ENCODE measurements at places on chromosomes 13 and 19.

DNA sequence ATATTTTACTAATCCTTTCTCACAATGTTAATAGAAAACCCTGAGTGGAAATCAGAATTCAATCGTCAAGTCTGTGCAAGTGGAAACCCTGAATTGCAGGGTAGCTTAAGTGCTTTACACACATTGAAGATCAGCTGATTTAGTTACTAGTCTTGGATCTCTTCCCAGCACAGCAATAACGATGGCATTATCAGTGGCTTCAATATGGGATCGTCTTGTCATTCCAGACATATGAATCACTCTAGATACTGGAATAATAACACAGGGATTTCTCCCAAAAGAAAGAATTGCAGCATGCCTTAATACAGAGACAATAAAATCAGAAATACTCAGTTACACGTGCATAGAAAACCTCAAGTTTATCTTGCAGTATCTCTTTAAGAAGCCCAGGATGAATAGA, 12.6 kb upstream of the METTL21C start:
- DNase-seq = no peak

DNA sequence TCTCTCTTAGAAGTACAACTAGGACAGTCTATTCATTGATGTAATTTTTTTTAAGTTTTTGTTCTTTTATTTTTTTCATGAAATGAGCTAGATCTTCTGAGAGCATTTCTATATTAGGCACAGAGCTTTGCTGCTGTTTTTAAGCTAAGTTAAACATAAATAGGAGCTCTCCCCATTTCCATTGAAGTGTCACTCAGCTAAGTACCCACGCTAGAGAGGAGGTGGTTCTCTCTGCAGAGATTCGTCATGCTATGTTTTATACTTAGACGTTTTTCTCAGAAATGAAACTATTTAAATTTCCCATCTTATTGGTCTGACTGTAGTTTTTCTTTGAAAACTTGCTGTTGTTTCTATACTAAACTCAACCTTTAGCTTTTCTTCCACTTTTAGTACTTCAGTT, 271.5 kb downstream of the PCDH9 start:
- DNase-seq = no peak

DNA sequence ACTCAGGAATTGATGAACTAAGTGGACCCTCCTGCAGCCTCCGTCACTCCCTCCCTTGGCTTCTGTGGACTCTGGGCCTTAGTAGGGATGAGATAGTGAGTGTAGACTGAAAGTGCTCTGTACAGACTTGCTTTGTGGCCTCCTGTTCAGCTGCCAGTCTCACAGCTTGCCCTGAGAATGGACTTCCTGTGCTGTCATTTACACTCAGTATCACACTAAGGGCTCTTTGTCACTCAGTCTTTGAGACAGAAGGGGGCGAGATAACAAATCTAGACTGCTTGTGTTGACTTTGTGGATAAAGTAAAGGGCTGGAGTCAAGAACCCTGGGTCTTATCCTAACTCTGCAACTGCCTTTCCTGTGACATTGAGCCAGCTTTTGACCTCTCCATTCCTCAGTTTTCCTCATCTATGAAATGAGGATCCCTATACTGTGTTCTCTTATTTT, 21.0 kb upstream of the SPRY2 start:
- no peak for DNase-seq

- DNase-seq = no peak
Observed at GRCh38 chr13:49654011-49654410, 25.7 kb downstream of the ARL11 start.

DNA sequence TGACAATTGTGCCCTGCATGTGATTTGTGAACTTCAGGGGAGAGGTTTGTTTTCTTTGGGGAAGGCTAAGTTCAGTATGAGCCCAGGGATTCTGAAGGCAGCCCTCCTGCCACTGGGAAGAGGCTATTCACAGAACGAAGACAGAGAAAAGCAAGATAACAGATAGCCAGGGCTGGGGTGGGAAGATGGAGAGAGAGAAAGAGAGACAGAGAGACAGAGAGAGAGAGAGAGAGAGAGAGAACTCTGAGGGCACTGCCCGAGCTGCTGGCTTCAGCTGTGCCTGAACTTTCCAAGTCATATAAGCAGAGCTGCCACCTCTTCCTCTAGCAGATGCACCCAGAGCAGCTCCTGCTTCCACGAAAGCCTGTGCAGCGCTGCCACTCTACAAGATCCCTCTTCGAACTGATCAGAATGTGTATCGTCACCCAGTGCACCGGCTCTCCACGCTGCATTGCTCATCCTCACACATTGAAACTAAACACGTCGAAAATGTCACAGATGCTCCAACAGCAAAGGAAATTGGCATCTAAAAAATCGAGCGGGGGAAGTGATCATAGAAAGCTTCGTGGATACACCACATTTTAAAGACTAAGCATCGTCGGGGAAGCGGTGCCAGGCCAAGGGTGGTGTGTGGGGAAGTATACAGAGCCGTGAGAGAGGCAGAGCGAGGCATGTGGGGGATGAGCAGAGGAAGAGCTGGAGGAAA, 81.8 kb upstream of the SIAH3 start:
- DNase-seq = no peak

DNA sequence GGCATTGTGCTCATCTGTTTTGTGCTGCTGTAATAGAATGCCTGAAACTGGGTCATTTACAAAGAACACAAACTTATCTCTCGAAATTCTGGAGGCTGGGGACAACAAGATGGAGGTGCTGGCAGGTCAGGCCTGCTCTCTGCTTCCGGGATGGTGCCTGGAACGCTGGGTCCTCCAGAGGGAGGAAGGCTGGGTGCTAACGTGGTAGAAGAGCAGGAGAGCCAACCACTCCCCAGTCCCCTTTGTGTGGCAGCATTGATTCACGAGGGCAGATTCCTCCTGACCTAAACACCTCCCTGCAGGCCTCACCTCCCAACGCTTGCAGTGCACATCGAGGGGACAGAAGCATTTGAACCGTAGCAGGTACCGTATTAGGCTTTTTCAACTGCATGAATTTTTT, 34.1 kb upstream of the TFDP1 start:
- DNase-seq = no peak

- peak; percentile 23 for DNase-seq
Observed at GRCh38 chr19:16139752-16140151, 3.7 kb upstream of the HSH2D start.

GRCh38 chr13:76383676-76384461, 502.3 kb downstream of the KCTD12 start:
- DNase-seq = no peak

DNA sequence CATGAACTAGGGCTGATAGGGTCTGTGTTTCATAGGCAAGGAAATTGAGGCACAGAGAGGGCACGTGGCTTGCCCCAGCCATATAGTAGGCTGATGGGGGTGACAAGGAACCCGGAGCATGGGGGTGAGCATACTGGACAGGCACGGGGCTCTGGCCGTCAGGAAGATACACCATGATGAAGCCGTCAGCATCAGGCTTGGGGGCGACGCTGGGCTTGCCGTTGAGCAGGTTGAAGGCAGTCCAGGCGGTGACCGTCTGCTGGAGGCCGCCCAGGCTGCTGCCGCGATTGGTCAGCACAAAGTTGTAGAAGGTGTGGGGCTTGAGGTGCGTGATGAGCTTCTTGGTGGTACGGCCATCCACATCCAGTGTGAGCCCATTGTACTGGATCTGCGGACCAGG, 119.7 kb downstream of the PTPRS start:
- no peak for DNase-seq

- DNase-seq = peak; percentile 89
Observed at GRCh38 chr19:17346109-17346671, 8.8 kb downstream of the GTPBP3 start.

- no peak for DNase-seq
Observed at GRCh38 chr13:110055089-110055488, 251.9 kb downstream of the COL4A1 start.

- DNase-seq = no peak
Observed at GRCh38 chr19:2514981-2515518, 39.1 kb downstream of the GADD45B start.

GRCh38 chr13:51829568-51829899, 15.4 kb downstream of the TMEM272 start:
- no peak for DNase-seq

DNA sequence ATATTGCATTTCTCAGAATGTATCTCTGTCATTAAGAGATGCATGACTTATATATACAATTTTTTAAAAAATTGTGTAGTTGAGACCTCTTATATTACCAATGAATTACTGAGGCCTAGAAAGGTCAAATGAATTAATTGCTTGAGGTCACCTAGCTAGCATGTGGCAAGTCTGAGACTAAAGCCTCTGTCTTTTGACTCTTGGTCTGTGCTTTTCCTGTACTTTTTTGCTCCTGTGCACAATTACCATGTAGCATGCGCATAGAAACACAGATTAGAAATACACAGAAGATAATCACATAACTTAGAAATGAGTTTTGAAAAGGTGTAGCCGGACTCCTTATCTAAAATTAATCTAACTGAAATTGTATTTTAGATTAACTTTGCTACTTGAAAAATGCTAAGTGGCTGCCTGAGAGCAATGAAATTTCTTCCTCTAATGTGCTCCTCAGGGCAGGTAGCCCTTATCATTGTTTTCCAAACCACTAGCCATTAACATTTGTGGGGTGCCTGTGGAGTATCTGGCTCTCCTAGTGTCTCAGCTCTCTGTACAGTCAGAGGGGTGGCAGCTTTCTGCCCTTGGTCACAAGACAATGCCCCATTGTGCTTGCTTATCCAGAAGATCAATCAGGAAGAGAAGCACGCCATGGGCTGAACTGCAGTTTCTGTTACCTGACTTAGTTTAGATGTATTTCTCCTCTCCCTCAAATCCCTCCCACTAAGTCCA, 119.6 kb downstream of the RFC3 start:
- DNase-seq = no peak

GRCh38 chr19:6577476-6578125, 13.3 kb downstream of the CD70 start:
- no peak for DNase-seq

GRCh38 chr19:55457683-55458457, 3.6 kb downstream of the ISOC2 start:
- no peak for DNase-seq

GRCh38 chr13:39341251-39341650, 261.7 kb downstream of the LHFPL6 start:
- no peak for DNase-seq

DNA sequence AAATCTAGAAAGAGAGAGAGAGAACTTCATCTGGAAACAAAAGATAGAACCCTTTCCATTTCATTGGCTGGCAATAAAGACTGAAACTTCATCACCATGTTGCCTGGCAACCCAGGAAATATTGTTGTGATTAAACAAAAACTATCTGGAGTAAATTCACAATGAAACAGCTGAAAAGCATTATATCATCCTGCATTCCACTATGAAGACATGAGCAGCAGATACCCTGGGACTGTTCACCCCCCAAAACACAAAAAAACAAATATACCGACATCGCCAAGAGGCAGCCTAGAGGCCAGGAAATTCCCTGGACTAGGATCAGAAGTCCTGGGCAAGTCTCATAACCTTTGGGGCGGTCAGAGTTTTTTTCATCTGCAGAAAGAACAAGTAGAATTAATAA, 158.3 kb downstream of the FOXO1 start:
- no peak for DNase-seq

DNA sequence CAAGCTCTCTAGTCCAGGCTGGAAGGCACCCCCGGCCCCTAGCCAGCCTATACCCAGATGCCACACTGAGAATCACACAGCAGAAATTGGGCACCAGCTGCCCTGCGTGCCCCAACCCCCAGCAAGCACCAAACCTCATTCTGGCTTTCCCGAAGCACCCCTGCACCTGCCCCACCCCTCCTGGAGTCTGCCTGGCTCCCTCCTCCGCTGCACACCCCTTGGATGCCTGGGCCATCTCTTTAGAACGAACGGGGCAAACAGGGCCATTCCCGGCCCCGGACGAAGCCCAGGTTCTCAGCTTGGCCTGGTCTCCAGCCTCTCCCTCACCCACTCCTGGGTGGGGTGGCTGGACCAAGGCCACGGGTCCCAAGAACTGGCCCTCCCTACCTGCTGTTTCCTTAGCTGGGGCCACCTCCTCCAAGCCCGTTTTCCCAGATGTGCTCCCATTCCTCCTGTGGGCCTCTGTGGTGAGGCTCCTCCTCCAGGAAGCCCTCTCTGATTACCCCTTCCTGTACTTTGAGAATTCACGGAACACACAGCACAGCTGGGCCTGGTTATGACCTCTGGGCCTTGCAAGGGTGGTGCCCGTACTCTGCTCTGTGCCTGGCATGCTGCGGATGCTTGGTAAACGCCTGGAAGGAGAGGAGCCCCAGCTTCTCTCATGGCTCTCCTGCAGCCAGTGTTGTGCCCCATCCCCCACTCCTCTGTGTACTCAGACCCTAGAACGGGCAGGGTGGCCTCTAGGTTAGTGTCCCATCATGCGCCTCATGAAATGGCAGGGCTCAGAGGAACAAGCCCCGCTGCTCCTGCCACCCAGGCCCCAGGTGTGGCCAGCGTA, 21.4 kb downstream of the CEBPG start:
- no peak for DNase-seq

GRCh38 chr19:50686310-50687032, 33.1 kb downstream of the SHANK1 start:
- DNase-seq = no peak

GRCh38 chr13:67224148-67224846, 5.8 kb downstream of the PCDH9 start:
- DNase-seq = peak; percentile 62

GRCh38 chr13:113045251-113046127, 60.1 kb upstream of the F7 start:
- no peak for DNase-seq

DNA sequence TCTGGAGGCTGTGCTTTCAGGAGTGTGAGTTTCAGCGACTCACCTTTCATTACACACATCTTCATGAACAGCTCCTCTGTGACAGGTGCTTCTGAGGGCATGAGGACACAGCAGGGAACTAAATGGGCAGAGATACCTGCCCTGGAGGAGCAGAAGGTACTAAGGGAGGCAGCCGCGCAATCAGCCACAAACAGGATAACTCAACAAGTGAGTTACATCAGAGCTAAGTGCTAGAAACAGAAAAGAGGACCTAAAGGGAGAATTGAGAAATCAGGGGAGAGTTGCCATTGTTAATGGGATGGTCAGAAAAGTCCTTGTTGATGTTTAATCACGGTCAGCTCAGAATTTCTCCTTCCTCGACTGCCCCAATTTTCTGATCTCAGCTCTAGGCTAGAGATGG, 42.5 kb downstream of the SYDE1 start:
- DNase-seq = no peak

DNA sequence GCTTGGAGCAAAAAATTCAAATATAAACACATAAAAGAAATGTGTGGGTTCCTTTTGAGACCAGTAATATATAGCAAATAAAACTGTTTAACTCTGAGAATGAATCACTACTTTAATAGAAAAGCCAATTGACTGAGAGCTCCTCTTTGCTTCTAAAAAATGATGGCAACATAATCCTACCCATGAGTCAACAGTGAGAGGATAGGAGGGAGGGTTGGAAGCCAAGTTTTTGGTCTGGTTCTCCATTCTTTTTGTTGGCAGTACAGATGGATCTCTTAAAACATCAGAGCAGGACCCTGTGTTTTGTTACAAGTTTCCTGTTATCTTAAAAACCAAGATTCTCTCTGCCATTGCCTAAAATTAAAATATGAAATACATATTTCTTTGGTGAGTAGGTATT, 50.0 kb upstream of the POSTN start:
- DNase-seq = no peak

DNA sequence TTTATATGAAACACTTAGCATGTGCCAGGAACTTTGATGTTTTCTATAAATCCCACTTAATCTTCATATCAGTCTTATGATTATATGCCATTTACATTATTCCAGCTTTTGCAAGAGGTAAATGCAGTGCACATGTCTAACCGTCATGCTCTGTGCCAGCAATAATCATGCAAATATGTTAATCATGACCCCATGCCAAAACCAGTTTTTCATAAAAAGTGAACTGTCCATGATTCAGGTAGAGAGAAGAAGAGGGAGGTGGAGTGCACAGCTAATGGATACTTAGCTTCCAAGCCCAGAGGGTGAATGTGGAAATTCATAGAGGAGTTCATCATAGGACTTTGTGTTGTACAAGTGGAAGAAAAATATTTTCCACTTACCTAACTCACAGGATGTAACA, 458.4 kb downstream of the TBC1D4 start:
- DNase-seq = no peak
